ENCODE measurements at places on chromosomes 7 and 10. TPM values are rescaled to one million over a fixed set of nuclear protein-coding genes. Genes with fewer than 3 reads are reported as not detected.
A peak's percentile ranks its signal among the peaks of the same experiment; 100 is the strongest.

Gene CDNF
- 9.1 TPM for total RNA-seq

Gene CD36
- 6.2 TPM for total RNA-seq

Gene CNPY1
- not detected for total RNA-seq

Gene NUTM2E
- total RNA-seq, result not detected

Gene HYAL4
- not detected for total RNA-seq

Gene COBL
- 1.4 TPM for total RNA-seq

Gene ASAH2
- not detected for total RNA-seq

Gene MET
- total RNA-seq, result 13.8 TPM

Gene PRF1
- total RNA-seq, result 0.51 TPM

Gene CALCR
- total RNA-seq, result not detected

Gene FAM180A
- 6.3 TPM for total RNA-seq

Gene UPF2
- 35.7 TPM for total RNA-seq

- DNase-seq, result no peak
Observed at GRCh38 chr7:158054081-158054480, 533.5 kb downstream of the PTPRN2 start.

DNA sequence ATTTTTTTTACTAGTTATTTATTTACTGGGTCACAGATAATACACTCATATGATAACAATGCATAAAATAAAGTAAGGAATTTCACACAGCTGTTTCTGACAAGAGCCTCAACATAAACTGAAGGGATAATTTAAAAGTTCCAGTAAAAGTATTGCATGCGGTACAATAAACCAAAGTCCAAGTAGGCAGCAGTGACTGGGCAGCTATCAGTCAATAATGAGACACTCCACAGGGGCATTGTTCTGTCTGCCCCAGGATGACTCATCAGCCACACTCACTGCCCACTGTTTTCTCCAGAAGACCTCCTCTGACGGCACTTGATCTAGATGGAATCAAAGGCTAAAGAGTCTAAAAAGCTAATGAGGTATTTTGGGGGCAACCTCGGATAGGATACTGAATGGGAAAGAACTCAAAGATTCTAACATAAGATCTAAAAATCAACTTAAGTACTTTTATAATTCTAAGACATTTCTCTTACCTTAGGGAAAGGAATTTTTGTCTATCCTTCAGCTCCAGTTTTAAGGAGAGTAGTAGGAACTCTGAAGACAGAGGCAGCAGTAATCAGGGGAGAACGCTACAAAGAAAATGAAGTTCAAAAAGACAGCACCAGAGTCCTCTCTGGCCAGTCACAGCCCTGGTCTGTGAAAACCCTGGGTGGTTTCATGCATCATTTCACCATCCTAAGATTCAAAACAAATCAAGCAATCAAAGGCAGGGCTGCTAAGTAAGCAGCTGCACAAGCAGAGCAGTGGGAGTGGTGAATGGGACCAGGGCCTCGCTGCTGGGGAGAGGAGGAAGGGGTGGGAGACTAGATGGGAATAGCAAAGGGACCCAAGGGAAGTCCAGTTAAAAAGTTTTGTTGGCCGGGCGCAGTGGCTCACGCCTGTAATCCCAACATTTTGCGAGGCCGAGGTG is 175.1 kb downstream of the AVL9 start:
- DNase-seq, result no peak

DNA sequence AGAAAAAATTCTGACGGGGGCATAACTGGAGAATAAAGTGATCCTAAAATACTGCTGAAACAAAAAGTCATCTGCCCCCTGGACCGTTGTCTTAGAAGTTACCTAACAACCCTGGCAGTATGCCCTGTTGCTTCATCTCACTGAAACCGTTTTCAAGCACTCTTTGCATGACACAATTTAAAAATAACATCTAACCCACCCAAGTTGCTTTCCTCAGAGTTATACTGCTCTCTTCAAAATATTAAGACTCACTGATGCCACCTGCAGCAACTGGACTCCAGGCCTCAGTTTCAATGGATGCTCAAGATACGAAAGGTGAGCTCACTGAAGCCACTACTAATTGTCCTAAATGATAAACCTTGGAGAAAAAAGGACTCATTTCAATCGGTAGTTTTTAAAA is 57.4 kb downstream of the CDK6 start:
- DNase-seq, result peak; percentile 68

DNA sequence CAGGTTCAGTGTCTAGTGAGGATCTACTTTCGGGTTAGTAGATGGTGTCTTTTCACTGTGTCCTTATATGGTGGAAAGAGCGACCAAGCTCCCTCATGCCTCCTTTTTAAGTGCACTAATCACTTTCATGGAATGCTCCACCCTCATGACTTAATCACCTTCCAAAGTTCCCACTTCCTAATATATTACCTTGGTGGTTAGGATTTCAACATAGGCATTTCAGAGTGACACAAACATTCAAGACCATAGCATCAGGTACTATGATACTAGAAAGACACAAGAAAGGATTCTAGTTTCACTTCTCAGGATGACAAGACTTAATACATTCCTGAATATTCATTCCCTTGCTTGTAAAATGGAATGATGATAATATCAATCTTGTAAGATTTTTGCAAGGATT is 119.1 kb upstream of the FAM3C start:
- no peak for DNase-seq

GRCh38 chr10:42816912-42817311 is 34.3 kb downstream of the BMS1 start:
- no peak for DNase-seq

DNA sequence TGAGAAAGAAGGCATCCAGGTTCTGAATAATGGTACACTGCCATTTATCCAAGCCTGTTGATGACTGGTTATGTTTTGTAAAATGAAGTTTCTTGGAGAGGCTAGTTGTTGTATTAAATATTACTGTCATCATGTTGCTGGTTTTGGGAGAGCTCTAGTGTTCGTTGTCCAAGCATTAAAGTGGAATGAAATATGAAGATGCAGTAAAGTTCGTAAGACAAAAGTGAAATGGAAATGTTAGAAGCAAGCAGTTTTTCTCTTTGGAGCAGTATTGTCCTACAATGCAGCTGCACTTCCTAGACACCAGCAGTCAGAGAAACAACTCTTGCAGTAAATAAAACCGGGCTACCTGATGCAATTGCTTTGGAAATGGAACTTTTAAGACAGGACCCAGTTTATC is 156.8 kb upstream of the FZD1 start:
- DNase-seq, result no peak

GRCh38 chr10:11827414-11827813 is 4.3 kb downstream of the PROSER2 start:
- no peak for DNase-seq

DNA sequence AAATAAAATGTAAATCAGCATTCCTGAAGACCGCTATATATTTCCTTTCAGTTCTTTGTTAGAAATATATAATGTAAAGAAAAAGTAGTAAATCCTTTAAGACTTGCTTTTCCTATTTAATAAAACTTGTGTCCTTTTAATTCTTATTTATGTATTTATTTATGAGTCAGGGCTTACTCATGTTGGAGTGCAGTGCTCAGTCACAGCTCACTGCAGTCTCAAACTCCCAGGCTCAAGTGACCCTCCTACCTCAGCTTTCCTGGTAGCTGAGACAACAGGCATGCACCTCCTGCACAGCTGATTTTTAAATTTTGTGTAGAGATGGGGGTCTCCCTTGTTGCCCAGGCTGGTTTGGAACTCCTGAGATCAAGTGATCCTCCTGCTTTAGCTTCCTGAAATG is 724.5 kb downstream of the ANKRD7 start:
- no peak for DNase-seq

DNA sequence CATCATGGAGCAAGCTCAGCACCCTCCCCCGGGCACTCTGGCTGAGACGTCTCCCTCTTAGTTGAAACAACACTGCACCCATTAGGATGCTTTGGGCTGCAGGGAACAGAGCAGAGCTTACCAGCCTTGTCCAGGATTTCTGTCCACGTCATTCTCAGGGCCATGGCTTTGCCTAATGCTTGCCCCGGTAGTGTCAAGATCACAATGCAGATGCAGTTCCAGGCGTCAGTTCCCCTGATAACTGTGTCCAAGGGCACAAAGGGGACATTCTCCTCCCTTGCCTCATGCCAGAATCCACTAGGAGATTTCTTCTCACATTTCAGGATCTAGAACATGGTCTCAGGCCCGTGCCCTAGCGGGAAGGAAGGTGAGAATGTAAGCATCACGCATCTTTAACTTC is 17.2 kb upstream of the GRB10 start:
- no peak for DNase-seq

- no peak for DNase-seq
Observed at GRCh38 chr7:72042855-72043254, 369.3 kb downstream of the CALN1 start.

DNA sequence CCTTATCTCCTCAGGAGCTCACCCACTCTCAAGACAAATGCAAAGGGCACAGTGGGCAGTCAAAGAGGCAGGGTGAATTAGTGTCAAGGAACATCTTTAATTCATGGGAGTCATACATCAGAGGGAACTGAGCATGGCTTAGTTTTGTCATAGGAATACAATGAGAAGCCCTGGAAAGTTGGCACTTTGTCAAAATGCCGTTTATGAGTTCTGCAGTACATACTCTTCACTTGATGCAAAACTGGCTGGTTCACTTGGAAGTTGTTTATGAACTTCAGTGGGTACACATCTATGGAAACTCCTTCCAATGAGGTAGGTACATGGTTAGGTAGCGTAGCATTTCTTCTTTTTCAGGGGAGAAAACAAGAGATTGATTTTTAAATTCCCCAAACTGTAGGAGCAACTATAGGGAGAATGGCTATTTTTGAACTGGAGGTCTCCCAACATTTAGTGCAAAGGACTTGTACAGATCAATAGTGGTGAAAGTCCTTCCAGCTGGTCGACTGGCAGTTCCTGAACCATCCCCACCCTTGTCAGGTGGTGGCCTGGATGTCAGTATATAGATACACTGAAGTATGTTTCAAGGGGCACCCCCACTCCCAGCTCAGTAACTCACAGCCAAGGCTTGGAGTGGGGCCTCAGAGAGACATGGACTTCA is 580.5 kb downstream of the REEP3 start:
- DNase-seq, result no peak

DNA sequence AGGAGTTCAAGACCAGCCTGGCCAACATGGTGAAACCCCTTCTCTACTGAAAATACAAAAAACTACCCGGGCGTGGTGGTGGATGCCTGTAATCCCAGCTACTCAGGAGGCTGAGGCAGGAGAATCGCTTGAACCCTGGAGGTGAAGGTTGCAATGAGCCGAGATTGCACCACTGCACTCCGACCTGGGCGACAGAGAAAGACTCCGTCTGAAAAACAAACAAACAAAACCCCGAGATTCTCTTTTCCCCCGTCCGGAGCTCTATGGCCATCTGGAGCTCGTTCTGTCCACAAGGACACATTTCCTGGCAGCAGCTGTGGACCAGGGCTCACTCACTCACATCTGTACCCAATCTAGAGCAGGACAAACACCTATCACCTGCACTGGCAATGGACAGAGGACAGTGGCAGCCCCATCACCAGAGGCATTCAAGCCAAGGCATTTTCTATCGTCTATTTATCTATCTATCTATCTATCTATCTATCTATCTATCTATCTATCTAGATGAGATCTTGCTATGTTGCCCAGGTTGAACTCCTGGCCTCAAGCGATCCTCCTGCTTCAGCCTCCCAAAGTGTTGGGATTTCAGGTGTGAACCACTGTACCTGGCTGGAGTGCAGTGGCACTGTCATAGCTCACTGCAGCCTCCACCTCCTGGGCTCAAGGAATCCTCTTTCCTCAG is 167.1 kb upstream of the TNRC18 start:
- no peak for DNase-seq

GRCh38 chr7:105935250-105935649 is 27.8 kb upstream of the CDHR3 start:
- no peak for DNase-seq

DNA sequence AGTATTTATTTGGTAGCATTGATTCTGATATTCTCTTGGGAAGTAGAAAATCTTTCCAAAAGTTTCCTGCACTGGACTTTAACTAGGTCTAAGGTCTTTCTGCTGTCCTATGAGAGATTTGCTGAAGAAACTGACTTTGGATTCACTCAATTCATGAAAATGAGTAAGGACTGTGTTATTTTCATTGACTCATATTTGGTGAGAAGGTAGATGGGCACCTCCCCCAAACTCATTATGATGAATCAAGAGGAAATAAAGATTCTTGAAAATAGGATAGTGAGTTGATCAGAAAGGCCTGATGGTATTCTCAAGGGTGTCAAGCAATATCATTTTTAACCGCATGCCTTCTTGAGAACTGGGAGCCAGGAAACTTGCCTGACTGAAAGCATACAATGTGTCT is 110.3 kb downstream of the RNF133 start:
- DNase-seq, result no peak

DNA sequence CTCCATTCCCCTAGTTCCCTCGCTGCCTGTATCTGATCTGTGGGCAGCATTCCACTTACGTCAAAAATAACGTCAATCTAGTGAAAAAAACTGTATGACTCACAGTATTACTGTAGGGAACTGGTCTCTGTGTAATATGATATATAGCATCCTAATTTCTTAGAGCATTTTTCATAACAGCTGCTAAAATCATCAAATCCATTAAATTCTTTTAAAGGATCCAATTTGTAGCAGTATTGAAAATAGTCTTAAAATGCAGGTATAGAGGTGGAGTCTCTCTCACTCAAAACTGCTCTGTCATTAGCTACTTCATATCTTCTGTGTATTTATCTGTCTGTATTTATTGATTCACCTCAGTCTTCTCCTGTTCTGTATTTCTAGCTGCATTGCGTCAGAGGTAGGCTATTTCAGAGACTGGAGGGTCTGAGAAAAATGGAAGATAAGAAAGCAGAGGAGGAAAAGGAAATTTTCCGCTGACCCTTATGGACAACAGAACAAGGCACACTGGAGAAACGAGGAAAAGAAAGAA is 59.9 kb downstream of the PON1 start:
- DNase-seq, result no peak

DNA sequence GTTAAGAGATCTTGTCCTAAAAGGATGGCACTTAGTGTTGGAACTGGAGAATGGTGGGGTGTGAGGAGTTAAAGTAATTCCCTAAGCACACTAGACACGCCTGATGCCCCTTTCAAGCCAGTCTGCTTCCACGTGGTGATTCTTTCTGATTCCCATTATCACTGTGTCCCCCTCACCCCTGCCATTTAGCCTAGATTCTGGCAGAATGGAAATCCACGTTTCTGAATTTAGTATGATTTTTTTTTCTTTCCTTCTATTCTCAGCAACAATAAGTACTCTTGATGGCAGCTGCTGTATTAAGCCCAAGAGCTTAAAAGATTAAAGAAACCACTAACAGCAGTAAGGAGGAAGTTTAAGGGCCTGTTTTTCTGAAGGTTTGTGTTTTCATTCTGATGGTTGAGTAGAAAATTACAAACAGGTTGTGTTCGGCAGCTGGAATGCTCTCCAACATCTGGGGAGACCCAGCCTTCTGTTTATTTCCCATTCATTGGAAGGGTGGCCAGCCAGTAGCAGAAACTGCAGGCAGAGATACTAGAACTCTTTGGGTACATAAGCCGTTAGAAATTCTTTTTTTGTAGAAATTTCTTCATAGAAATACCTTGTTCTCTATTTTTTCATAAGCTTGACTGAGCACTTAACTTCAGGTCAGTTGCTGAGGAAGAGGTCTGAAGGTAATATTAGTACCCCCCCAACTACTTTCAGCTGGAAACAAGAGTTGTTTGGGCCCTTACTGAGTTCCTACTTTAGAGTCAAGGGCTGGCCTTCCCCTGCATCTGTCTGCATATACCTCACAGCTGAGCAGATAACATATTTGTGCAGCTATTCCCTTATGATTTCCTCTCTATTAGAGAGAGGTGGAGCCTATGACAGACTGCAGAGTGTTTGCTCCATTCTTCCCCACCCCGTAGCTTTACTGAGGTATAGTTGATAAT is 355.1 kb downstream of the AUTS2 start:
- DNase-seq, result no peak

All from uterus (tissue), 4 donors.